ENCODE measurements at places on chromosomes 6 and 20. TPM values are rescaled to one million over a fixed set of nuclear protein-coding genes. Genes with fewer than 3 reads are reported as not detected.

The TMEM74B gene
- total RNA-seq = 2.6 TPM

The CD24 gene
- total RNA-seq = 281 TPM

The RIPPLY2 gene
- 0.64 TPM for total RNA-seq

The LINC00237 gene
- total RNA-seq = not detected

The CST2 gene
- total RNA-seq = 0.44 TPM

The CD93 gene
- not detected for total RNA-seq

The CST4 gene
- not detected for total RNA-seq

The DDR1 gene
- total RNA-seq = 48.9 TPM

The NRN1 gene
- total RNA-seq = 0.79 TPM

The EPHA7 gene
- 0.08 TPM for total RNA-seq
